ENCODE measurements at places on chromosomes 7 and 10. TPM values are rescaled to one million over a fixed set of nuclear protein-coding genes. Genes with fewer than 3 reads are reported as not detected.

PODXL gene
- 91.8 TPM for polyA plus RNA-seq

RADIL gene
- 3.7 TPM for polyA plus RNA-seq

DNA sequence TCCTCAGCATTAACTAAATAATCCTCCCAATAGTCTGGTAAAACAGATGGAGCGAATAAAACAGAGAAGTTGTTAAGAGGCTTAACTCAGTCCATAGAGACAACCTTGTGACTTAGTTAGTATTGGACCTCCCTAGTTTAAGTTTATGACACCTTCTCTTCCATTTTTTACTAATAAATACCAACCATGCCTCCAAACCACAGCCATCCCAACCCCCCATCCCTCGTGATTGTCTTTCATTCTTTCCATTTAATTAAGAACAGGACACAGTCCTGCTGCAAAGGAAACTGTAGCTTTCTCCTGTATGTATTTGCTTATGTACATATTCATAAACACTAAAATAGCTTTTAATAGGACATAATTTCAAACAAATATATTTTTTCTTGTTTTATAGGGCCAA, 238.2 kb downstream of the SEMA3D start:
- no peak for DNase-seq

GRCh38 chr7:98956937-98957336, 78.6 kb downstream of the TRRAP start:
- no peak for DNase-seq

DNA sequence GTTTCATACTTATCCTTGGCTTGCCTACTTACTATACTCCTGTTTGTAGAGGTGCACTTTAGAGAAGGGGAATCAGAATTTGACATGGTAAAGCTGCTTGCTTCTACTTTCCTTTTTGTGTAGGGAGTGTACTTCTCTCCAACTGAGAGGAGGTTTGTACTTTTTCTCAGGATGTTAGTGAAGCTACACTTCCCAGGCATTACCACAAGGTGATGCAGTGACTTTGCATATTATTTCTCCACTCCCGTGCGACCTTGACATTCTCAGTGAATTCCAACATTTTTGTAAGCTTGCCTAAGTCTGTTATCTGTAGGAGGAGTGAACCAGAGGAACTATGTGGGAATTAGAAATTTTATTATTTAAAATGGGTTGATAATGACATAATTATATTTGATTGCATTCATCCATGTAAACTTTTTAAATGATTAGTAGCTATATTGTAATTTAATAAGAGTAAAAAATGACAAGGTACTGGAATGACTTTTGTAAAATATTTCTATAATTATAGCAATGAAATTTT, 5.2 kb downstream of the TAX1BP1 start:
- DNase-seq, result peak; percentile 25

GRCh38 chr7:12297283-12298108, 86.4 kb downstream of the TMEM106B start:
- no peak for DNase-seq

DNA sequence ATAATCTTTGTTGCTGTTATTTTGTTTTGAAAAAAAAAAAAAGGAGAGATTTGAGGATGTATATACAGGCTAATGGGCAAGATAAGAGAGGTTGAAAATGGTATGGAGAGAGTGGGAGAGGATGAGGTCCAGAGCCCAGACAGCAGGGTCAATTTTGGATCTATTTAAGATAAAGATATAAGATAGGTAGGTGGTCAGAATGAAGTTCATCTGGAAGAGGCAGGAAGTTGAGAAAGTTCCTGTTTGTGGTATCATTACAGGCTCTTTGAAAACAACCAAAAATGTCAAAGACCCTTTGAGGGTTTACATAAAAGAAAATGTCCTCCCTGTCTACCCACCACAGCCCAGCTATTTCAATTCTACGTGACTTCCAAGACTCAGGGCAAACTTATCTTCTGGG, 7.5 kb downstream of the CEP41 start:
- no peak for DNase-seq

GRCh38 chr7:118420888-118421287, 196.4 kb downstream of the ANKRD7 start:
- no peak for DNase-seq

CTNNA3 gene
- polyA plus RNA-seq, result 7.5 TPM

- no peak for DNase-seq
Observed at GRCh38 chr10:79055100-79055782, 13.5 kb upstream of the ZMIZ1 start.

GRCh38 chr10:53664282-53665019, 891.9 kb upstream of the MBL2 start:
- peak; percentile 15 for DNase-seq

- no peak for DNase-seq
Observed at GRCh38 chr10:97830064-97830463, 19.6 kb upstream of the GOLGA7B start.

DNA sequence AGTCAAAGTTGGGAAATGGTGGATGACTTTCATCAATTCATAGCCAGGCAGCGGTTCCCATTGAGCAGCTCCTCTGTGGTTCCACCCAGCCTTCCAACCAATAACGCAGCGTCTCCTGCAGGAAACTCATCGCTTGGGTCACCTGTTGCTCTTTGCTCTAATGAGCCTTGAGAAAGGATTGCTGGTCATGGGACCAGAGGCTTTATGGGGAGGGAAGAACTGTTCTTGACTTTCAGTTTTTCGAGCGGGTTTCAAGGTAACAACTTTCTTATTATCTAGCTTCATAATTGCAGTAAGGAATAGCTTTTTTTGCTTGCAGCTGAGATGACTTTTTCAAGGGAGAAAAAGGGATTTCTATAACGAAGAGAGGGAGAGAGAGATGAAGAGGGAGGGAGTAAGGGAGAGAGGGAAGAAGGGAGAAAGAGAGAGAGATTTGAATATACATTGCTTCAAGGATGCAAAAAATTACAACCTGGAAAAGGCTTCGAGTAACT, 405 bp upstream of the ENTPD1 start:
- DNase-seq, result no peak

- DNase-seq, result no peak
Observed at GRCh38 chr7:70573696-70574095, 558.2 kb upstream of the GALNT17 start.

DNA sequence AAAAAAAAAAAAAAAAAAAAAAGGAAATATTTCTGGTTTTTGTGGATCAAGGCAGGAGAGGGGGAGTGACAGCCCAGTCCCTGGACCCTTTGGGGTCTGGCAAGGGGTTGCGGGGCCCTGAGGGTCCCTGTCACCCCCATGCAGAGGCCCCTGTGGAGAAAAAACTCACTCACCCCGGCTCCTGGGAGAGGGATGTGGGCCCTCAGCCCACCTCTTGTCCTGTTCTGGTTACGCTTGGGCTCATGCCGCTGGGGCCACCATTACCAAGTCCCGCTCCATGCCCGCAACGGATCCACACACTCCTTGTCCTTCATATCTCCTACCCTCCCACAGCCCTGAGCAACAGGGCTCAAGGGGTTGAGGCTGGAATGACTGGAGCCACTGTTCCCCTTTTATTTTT, 1.0 kb upstream of the TMEM184A start:
- no peak for DNase-seq

GRCh38 chr7:1667566-1668395, 2.3 kb upstream of the ELFN1 start:
- DNase-seq, result no peak

PAX2 gene
- not detected for polyA plus RNA-seq

- no peak for DNase-seq
Observed at GRCh38 chr10:108434559-108435252, 1270.2 kb upstream of the SORCS1 start.

GRCh38 chr7:42939457-42940240, 7.5 kb downstream of the MRPL32 start:
- no peak for DNase-seq

DNA sequence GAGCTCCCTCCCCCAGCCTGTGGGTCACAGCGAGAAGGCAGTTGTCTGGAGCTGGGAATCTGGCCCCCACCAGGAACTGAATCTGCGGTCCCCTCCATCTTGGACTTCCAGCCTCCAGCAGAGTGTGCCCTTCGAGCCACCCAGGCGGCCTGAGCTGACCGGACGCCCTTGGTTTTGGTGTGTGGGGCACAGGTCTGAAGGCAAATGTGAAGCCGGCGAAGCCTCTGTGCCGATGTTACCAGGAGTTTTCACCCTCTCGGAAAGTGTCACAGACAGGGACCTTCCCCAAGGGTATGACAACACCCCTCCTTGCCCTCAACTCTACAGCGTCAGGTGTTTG, 109.1 kb downstream of the DNAJB6 start:
- DNase-seq, result no peak

MAGI2 gene
- polyA plus RNA-seq, result 4.2 TPM

DNA sequence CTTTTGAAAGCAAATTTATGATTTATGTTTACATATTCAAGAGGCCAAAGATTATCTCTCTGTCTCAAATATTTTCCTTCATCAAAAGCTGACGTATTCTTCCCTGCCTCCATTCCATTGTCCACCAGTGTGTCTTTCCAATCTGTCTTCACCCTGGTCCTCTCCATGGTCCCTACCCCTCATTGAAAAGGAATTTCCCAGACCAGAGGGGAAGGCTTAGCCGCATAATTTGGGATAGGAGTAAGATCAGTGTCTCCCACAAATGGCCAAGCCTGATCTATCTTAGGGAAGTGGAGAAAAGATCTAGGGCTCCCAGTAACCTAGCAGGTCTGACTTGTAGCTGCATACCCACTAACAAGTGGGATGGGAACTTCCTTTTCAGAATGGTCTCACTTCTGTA, 46.3 kb upstream of the ZNF800 start:
- DNase-seq, result no peak

ANKRD2 gene
- polyA plus RNA-seq, result 24.2 TPM

- no peak for DNase-seq
Observed at GRCh38 chr7:152865461-152865860, 105.9 kb downstream of the ACTR3B start.

GRCh38 chr7:26655781-26656180, 208.6 kb downstream of the SKAP2 start:
- DNase-seq, result no peak

PIK3CG gene
- 2.8 TPM for polyA plus RNA-seq

- no peak for DNase-seq
Observed at GRCh38 chr7:77674878-77675277, 21.4 kb upstream of the RSBN1L start.

DNA sequence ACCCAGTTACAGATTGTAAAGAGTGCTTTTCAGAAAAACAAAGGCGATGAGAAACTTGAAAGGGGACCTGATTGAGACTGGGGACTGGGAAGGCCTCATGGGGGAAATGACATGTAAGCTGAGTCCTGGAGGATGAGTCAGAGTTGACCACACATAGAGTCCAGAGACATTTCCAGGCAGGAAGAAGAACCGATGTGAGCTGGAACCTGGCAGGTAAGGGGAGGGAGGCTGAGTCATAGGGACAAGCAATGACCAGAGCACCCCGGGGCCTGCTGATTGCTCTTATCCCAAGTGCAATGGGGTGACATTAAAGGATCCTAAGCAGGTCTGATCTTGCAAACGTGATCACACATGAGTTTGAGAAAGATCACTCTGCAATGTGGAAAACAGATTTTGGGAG, 11.7 kb downstream of the TLL2 start:
- DNase-seq, result no peak

- peak; percentile 20 for DNase-seq
Observed at GRCh38 chr7:88480896-88481295, 174.2 kb upstream of the STEAP4 start.

- DNase-seq, result no peak
Observed at GRCh38 chr10:32384171-32384570, 37.2 kb upstream of the EPC1 start.

GDF2 gene
- polyA plus RNA-seq, result not detected

- no peak for DNase-seq
Observed at GRCh38 chr7:73812996-73813395, 17.8 kb upstream of the CLDN4 start.

DNA sequence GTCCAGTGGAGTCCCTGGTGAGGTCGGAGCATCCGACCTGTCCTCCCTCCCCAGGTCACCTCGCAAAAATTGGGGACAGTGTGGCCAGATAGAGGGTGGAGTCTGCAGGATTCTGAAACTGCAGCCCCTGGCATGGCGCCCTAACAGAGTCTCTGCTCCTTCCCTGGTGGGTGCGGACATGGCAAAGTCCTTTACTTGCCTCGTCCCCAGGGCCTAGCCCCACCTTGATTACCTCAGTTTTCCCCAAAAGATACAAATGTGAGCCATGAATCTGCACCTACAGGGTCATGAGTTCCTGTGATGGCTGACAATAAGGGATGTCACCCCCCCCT, 47.7 kb downstream of the NPVF start:
- DNase-seq, result no peak

TCAF2 gene
- polyA plus RNA-seq, result 22.4 TPM

DNA sequence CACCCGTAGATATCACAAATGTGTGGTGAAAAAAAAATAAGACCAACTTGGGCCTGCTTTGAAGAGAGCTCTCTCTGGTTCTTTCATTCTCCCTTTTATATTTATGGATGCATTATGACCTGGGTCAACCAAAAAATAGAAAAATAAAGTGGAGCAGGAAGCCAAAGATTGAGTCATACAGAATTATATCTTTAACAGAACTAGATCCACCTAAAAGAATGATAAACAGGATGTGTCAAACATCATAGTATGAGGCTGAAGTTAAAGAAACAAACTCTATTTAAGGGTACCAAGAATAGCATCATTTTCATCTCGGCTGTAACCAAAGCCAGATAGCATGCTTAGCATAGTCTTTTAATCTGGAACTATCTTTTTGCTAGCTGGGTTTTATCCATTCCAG, 28.8 kb upstream of the NMT2 start:
- DNase-seq, result no peak

DNA sequence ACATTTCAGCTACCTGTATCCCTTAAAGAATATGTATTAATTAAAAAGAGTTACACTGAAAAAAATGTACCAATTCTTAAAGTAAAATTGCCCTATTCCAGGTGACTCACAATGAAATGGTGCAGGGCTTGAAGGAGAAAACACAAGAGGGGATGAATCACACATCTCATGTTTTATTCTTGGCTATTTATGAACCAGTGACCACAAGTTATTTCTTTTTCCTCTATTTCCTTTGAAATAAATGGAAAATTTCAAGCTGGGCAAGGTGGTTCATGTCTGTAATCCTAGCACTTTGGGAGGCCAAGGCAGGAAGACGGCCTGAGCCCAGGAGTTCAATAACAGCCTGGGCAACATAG, 106.8 kb downstream of the UBE2H start:
- DNase-seq, result no peak

PIP gene
- polyA plus RNA-seq, result not detected

IKZF1 gene
- polyA plus RNA-seq, result 3.2 TPM

DNA sequence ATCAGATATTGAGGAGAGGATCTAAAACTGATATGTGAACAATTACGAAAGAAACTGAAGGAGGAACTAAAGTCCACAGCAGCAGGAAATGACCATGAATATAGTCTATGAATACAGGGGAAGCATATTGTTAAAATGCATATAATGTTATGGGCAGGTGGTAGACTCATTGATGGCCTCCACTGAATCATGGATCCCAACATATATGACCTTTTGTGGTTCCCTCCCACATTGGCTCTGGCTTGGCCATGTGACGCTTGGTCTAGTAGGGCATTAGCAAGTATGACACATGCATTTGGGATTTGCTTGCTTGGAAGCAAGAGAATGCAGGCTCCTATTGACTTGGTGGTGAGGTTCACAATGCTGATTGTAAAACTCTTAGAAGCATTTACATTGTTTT, 55.2 kb upstream of the RAB18 start:
- no peak for DNase-seq

DNA sequence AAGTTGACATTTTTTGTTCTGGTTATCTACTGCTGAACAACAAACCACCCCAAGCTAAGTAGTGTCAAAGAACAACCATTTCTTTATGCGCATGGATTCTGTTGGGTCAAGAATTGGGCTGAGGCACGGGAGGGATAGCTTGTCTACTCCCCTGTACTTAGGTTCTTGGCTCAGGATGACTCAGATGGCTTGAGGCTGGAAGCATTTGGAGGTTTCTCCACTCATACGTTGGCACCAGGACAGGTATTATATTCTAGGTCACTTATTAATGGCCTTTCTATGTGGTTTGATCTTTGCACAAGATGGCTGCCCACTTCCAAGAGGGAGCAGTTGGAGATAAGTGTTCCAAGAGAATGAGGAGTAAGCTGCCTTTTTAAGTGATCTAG, 11.8 kb upstream of the TFAM start:
- DNase-seq, result no peak
